ENCODE measurements at places on chromosomes 6 and 20.

GRCh38 chr20:46324960-46325703 lies 16.8 kb upstream of the CDH22 start:
- no peak for DNase-seq

- DNase-seq, result no peak
Measured at GRCh38 chr6:83216806-83217205, 23.6 kb downstream of the RWDD2A start.

DNA sequence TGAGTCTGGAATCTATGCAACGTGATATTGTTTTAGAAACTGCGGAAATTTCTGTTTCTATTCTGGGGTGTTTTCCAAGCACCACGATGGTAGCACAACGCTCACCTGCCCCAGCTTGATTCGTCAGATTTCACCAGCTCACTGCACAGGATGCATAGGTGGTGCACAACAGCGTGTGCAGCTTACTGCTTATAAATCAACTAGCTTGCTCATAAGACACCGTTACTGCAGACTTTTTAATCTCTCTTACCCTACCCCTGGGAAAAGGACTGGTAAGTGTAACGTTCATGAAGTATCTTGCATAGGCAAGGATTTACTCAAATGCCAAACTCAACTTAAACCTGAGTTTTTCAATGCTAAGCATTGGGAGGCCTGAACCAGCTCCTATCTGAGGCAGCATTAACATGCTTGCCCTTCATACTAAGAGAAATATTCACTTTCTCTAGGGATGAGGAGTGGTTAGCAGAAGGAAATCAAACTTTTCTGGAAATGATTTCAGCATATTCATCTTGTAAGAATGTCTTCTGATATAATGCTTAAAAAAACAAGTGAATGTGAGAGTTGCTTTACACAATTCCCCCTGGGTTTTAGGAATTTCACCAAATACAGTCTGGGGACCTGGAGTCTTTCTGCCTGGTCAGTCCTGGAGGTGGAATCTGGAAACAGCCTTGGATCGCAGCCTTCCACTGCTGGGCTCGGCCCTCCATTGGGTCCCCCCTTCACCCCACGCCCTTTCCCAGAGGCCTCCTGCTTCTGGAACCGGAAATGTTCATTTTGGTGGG lies 100.6 kb downstream of the DACT2 start:
- DNase-seq, result no peak

GRCh38 chr20:56820984-56821383 lies 191.9 kb downstream of the TFAP2C start:
- DNase-seq, result no peak

GRCh38 chr6:26514984-26515383 lies 14.9 kb downstream of the BTN1A1 start:
- DNase-seq, result peak; percentile 53

GRCh38 chr6:150261997-150262697 lies 106.7 kb upstream of the IYD start:
- no peak for DNase-seq

GRCh38 chr6:136782021-136782770 lies 10.1 kb downstream of the MAP3K5 start:
- no peak for DNase-seq

Data from SJSA1 (cell line).